Pons (tissue), 1 donor: ENCODE measurements at places on chromosomes 2 and 18.

- DNase-seq = no peak
Observed at GRCh38 chr2:171341394-171342066, 92.3 kb downstream of the METTL8 start.

DNA sequence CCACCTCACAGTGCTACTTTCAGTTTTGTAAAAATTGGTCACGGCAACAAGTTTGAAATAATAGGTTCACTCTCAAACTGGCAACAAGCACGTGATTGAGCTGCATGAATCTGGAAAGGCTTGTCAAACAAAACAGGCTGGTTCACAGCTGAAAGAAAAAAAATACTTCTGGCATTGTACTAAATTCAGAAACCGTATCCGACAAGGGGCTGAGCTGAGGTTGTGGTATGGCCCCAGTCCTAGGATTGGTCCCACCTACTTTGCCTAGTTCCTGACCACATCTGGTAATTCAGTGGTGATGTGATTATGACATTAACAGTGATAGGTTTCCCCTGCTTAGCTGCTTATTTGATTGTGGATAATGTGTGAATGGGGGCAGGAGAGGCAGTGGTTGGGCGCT lies 326.5 kb upstream of the THUMPD2 start:
- no peak for DNase-seq

DNA sequence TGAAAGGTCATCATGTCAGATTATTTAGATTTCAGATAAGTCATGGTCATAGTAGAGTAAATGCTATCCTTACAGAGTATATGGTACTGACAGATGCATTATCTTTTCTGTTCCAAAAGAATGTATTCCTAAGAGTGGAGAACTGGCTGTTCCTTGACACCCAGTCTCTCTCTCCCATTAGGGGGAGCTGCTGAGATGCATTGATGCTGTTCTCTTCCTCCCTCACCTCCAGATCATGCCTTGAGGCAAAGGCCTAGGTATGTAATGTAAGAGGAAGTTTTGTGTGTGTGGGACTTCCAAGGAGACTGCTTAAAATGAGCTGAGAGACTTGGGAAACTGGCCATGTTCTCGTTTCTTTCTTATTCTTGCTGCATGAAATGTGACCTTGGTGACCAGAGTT lies 979.5 kb upstream of the CELF4 start:
- no peak for DNase-seq

GRCh38 chr2:202122980-202123720 lies 50.1 kb downstream of the KIAA2012 start:
- DNase-seq = no peak

- DNase-seq = no peak
Observed at GRCh38 chr2:191038241-191038725, 24.3 kb upstream of the STAT1 start.

GRCh38 chr18:34707670-34708069 lies 2.4 kb upstream of the DTNA start:
- DNase-seq = peak; percentile 62

- DNase-seq = peak; percentile 50
Observed at GRCh38 chr18:5969355-5969988, 74.2 kb upstream of the TMEM200C start.

DNA sequence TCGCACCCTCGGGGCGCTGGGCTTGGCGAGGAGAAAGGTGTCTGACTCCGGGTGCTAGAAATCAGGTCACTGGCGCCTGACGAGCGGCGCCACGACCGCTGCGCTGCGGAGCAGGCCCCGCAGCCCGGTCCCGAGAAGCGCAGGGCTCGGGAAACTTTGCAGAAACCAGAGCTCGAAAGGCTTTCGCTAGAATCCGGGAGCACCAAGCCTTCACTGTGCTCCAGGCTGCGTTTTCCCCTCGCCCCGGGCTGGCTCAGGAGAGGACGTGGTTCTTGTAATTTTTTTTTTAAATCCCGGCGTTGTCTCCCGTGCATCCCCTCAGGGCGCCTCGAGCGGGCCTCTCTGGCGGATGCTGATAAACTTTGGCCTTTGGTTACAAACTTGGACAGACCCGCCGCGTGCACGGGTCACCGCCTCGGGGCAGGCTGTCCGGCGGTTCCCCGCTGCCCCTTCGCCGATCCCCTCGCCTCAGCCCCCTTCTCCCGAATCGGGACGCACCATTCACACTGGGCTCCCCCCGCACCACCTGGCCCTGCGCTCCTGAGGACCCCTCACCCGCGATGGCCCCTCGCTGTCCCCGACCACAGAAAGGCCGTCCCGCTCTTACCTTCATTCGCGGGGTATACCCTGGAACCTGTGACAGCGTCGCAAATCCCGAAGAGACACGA lies 419 bp downstream of the EPHA4 start:
- no peak for DNase-seq

DNA sequence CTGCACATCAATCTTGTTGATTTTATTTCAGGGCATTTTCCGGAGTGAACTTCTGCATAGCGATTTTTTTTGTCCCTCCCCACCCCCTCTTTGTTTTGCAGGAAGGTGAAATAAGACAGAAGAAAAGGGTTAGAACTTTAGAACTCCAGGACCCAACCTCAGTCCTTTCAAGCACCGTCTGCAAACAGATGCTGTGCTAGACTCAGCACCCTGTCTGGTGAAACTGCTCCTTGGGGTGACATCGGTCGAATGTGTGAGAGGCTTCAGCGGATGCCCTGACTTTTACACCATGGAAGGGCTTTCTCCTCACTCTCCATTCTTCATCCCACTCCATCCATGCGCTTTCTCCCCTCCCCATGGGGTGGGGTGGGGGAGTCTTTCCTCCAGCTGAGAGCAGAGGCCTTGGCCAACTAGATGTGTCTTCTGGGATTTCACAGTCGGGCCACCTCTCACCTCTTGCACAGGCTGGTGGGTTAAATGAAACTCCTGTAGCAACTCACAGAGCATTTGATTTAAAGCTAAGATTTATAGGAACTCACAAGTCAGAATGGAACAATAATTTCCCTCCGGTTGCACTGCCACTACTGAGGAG lies 43.3 kb upstream of the EDAR start:
- DNase-seq = no peak

GRCh38 chr2:222708274-222708710 lies 36.8 kb downstream of the MOGAT1 start:
- DNase-seq = peak; percentile 81

- DNase-seq = peak; percentile 95
Observed at GRCh38 chr2:221153226-221153625, 418.9 kb downstream of the EPHA4 start.

DNA sequence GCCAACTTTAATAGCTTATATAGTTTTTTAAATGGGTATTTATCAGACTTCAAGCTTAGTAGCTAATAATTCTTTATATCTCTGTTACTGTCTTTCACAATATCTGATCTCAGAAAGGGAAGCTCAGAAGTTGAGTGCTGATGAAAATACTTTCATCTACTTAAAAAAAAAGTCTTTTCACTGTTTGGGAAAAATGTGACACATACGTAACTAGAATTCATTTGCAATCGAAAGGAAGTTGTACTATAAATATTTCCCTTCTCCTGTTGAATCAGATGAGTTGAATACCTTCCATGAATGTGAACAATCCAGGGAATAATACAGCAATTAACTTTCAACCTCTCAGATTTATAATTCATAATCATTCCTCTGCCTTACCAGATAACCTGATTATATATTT lies 811 bp upstream of the SCG2 start:
- no peak for DNase-seq

GRCh38 chr18:48605408-48605845 lies 66.6 kb downstream of the CTIF start:
- DNase-seq = no peak

DNA sequence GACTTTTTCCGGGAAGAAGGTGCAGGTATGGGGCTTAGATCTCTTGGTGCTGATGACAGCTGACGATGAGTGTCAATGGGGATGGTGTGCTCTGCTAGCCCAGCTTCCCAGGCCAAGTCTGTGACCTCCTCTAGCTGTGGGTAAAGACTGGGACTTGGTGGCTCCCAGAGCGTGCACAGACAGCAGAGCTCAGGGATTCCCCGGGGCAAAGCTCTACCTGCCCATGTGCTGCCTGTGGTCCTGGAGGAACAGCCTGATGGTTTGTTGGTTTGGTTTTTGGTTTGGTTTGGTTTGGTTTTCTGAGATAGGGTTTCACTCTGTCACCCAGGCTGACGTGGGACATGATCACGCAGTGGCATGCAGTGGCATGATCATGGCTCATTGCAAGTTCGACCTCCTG lies 19.2 kb downstream of the ATP6V1B1 start:
- no peak for DNase-seq
